Muscle of back (tissue), 13 donors: ENCODE measurements at places on chromosomes 4 and X. TPM values are rescaled to one million over a fixed set of nuclear protein-coding genes. Genes with fewer than 3 reads are reported as not detected.

The NOX1 gene
- 0.38 TPM for polyA plus RNA-seq

DNA sequence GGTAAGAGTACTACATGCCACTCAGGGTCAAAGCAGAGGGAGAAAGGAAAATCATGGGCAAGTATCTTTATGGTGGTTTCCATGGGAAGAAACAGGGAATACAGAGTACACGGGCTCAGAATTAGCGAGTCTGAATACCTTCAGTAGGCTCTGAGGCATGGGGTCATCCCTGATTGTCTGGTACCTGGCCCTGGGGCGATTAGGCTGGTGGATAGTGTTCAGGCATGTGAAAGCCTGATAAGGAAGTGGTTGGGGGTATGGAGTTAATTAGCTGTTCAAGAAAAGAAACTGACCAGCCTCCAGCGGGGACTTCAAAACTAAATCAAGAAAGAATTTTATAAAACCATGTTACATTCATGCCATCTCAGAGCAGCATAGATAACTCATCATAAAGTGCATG is 518.8 kb downstream of the RAB28 start:
- DNase-seq: no peak

The HSFX4 gene
- 1.1 TPM for polyA plus RNA-seq

The ANKRD17 gene
- polyA plus RNA-seq: 44.3 TPM

The PCYT1B gene
- polyA plus RNA-seq: 1.8 TPM

DNA sequence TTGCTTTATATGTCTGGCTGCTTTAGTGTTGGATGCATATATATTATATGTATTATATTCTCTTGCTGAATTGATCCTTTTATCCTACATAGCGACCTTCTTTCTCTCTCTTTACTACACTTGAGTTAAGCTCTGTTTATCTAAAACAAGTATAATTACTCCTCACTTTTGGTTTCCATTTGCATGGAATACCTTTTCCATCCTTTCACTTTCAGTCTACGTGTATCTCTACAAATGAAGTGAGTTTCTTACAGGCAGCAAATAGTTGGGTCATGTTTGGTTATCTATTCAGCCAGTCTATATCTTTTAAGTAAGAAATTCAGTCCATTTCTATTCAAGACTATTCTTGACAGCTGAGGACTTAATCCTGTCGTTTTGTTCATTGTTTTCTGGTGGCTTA is 167.5 kb upstream of the USP38 start:
- DNase-seq: no peak

- DNase-seq: no peak
Measured at GRCh38 chrX:99394456-99394855, 1015.6 kb downstream of the PCDH19 start.

- DNase-seq: no peak
Measured at GRCh38 chrX:952816-953215, 259.6 kb downstream of the CRLF2 start.

The CCKAR gene
- polyA plus RNA-seq: not detected

GRCh38 chrX:17967888-17968287 is 106.8 kb upstream of the RAI2 start:
- DNase-seq: no peak

The TRIM60 gene
- polyA plus RNA-seq: not detected

DNA sequence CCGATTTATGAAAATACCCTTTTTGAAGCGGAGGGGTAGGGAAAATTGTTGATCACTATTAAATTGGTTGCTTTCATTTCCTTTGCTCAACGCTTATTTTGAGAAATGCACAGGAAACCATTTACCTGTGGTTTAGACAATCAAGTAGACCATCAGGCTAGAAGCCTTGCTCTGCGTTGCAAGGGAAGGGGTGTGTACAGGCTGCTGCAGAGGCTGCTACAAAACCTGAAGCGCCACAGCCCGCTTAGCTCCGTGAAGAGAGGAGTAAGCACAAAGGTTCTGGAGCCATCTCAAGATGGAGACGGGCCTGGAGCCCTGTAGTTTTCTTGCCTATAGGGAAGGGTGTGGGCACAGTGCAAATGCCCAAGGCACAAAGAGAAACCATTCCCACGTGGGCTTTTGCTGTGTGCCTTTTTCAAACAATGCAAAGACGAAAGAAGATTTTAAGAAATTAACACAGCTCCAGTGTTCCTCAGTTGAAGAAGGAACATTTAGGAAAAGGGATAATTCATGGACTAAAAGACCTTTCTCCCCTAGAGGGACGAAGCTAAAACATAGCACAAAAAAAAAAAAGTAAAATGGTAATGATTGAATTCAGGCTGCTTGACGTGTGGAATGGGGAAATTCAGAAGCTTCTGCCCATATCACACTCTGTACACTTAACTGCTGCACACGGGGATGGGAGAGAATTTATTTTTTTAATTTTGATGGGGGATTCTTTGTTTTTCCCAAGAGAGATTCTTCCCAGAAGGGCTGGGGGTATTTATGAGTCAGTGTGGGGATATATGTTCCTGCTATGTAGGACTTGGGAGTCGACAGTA is 3.5 kb downstream of the TMSB4X start:
- peak; percentile 75 for DNase-seq

The MAGEE1 gene
- 2.8 TPM for polyA plus RNA-seq

The ARMCX1 gene
- 85.0 TPM for polyA plus RNA-seq

The PLAC1 gene
- 2.2 TPM for polyA plus RNA-seq

The HTN3 gene
- polyA plus RNA-seq: not detected

The CFI gene
- polyA plus RNA-seq: 9.2 TPM

The PHOX2B gene
- polyA plus RNA-seq: not detected
